ENCODE measurements at places on chromosomes 3 and 15. TPM values are rescaled to one million over a fixed set of nuclear protein-coding genes. Genes with fewer than 3 reads are reported as not detected.

Gene DNAH1
- 6.5 TPM for total RNA-seq

Gene GOLGA8F
- not detected for total RNA-seq

Gene CEP63
- total RNA-seq: 26.3 TPM

Gene MAP1A
- 124 TPM for total RNA-seq

All from articular chondrocyte of knee joint (primary cell).